NCI-H345 (cell line): ENCODE measurements at places on chromosomes 7 and 10.

- peak; percentile 77 for DNase-seq
These were observed 260.9 kb upstream of the FZD8 start for GRCh38 chr10:35903021-35903420.

GRCh38 chr7:146830686-146831085, 714.1 kb downstream of the CNTNAP2 start:
- DNase-seq = no peak

DNA sequence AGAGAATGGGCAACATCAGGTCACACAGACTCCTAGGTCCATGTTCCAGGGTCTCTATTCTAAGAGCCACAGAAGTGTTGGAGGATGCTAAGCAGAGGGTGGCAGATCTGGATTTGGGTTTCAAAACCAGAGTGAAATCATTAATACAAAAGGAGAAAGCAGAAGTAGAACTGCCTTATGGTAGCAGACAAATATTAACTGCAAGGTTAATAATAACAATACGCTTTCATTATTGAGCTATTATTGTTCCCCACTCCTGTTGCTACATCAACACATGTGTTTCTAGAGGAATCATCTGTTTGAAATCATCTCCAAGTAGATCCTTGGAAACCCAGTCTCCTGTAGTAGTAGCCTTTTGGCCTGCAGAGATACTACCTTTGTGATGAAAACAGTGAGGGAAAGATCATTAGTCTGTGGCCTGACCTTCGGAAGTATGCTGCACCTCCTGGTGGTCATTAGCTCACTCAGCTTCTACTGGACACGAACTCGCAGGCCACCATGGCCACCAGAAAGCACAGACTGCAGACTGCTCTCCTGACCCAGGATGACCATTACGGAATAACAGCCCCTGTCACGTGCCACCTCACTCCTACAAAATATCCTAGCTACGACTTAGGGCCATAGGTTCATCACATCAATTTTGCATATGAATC, 84.6 kb downstream of the XPNPEP1 start:
- DNase-seq = no peak

- DNase-seq = no peak
These were observed 61.0 kb downstream of the DAGLB start for GRCh38 chr7:6386779-6387178.

- DNase-seq = no peak
These were observed 59.7 kb downstream of the DNAJB6 start for GRCh38 chr7:157396316-157397035.

DNA sequence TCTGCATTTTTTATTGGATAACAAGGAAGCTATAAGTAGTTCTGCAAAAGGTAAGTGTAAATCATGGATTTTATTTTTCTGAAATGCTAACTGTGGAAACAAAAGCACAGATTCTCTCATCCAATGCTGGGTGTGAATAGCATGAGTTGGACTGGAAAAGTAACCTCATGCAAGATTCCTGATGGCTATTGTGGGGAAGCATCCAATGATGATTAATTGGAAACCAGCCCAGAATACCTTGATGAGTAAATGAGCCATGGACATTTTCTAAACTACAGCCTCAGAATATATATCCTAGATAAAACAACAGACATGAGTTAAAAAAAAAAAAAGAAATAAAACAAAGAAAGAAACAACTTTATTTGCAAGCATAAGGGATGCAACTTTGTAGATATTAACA, 934.6 kb downstream of the CCSER2 start:
- DNase-seq = no peak

DNA sequence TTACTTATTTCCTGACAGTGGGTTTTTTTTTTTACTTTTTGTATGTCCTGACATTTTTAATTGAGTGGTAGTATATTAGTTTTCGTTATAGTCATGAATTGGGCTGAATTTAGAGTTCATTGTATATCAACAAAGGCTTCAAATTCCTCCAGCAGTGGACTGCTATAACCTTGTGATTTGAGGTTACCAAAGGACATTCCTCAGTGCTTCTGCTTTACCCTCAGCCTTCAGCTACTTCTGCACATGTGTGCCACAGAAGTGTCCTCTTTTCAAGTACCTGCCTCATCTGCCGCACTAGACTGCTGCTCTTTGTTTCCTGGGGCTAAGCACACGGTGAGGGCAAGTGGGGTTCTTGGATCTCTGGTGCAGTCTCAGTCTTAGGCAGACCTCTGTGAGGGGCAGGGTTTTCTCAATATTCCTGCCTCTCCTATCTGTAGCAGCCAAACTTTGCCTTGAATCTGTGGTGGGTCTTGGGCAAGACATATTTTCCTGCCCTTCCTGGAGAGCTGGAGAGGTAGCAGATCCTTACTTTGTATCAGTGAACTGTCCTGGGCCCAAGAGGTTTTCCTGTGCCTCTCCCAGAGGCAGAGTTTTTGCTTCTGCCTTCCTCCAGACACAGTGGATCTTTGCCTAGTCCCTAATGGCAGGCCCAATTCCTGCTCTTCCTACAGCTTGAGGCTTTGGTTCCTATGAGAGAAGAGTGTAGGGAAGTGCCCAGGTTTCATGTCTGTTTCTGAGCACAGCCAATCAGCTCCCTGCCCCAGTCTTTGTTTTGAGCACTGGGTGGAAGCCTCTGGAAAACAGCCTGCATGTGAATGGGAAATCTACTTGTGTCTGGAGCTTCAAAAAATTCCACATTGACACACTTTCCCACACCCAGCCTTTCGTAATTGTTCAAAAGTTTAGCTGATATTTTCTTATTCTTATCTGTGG, 39.0 kb upstream of the STRIP2 start:
- no peak for DNase-seq

DNA sequence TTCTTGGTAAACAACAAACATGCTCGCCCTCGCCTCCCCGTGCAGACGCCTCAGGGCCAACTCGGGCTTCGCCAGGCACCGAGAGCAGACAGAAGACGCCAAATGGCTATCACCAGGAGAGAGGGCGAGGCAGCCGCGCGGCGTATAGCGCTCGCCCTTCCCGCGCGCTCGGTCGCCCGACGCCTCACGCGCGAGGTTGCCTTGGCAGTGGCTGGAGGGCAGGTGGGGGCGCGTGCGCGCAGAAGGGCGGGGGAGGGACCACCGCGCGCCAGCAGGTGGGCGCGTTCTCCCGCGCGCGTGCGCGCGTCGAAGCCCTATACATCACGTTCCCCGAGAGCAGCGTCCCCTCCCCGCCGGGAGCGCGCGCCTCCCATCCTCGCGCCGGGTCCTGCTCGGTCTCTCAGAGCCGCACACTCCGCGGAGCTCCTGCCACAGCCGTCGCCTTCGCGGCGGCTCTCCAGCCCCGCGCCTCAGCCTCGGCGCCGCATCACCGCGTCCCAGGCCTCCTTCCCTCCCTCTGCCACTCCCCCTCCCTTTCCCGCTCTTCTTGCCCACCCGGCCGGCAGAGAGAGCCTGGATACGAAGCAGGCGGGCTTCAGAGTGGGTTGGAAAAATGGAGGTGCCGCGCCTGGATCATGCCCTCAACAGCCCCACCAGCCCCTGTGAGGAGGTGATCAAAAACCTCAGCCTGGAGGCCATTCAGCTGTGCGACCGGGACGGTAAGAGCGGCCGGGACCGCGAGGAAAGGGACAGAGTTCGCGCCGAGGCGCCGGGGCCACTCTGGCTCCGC, at the start of gene PHYHIPL:
PHYHIPL (plus strand) TSS at position 403 of the 790 bp plus-strand sequence; CDS start at position 614, 211 bp downstream.
- DNase-seq = peak; percentile 74

- DNase-seq = no peak
These were observed 42.4 kb upstream of the ASAH2 start for GRCh38 chr10:50293513-50294313.

GRCh38 chr10:98168147-98168546, 33.7 kb downstream of the R3HCC1L start:
- DNase-seq = no peak

DNA sequence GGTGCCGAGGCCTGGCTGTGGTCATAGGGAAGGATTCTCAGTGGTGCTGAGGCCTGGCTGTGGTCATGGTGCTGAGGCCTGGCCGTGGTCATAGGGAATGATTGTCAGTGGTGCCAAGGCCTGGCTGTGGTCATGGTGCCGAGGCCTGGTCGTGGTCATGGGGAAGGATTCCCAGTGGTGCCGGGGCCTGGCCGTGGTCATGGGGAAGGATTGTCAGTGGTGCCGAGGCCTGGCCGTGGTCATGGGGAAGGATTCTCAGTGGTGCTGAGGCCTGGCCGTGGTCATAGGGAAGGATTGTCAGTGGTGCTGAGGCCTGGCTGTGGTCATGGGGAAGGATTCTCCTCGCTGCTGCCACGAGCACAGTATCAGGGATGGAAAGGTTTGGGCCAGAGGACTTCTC, 327.3 kb downstream of the ADARB2 start:
- DNase-seq = no peak

- no peak for DNase-seq
These were observed 51.1 kb downstream of the EXOC4 start for GRCh38 chr7:133303931-133304330.

DNA sequence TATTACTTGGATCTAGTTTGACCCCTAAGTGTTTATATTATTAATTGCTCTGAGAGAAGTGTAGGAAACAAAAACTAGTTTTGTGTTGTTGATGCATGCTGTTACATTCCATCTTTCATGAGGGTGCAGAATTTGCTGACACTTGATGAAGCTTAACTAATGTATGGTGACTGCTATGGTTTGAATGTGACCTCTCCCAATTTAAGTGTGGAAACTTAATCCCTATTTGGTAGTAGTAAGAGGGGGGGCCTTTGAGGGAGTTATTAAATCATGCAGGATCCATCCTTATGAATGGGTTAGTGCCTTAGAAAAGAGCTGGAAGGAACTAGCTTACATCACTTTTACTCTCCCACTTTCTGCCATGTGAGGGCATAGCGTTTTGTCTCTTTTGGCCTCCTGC, 142.5 kb downstream of the PCLO start:
- DNase-seq = no peak

GRCh38 chr7:120460949-120461348, 188.0 kb downstream of the KCND2 start:
- DNase-seq = peak; percentile 36

- DNase-seq = no peak
These were observed 44.1 kb downstream of the ZNF33B start for GRCh38 chr10:42594246-42594650.
